ENCODE measurements at places on chromosomes 1 and 21.

GRCh38 chr1:66003690-66004089, 211.0 kb downstream of the PDE4B start:
- DNase-seq: no peak

DNA sequence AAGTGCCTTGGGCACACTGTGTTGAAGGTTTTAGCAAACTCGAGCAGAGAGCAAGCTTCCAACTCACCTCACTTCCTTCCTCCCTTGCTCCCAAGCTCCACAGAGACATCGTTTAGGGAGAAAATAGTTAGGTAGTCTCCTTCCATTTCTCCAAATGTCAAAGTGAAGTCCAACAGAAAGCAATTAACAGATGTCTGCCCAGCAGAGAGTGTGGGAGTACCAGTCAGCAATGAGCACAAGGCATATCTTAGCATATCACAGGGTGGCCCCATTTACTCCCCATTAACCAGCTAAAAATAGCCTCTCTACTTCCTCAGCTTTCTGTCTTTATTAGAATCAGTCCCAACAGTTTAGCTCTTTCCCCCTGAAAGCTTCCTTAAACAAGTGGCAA, 334.2 kb upstream of the CAMK1G start:
- DNase-seq: no peak

DNA sequence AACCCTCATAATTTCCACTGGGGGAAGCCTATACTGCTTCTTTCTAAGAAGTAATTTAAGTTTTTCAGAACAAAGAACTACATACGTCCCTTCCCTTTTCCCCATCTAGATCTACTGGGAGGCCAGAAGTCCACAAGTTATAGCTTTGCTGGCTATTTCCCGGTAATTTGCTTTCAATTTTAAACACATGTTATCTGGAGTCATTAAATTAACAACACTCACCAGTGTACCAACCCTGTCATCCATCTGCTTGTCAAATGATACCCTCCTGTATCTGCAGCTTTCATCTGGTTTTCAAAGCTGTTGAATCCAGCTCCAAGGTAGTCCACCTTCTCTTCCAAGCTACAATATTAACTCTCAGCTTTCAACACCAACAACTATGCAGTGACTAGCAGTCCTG, 466.7 kb upstream of the PKN2 start:
- no peak for DNase-seq

DNA sequence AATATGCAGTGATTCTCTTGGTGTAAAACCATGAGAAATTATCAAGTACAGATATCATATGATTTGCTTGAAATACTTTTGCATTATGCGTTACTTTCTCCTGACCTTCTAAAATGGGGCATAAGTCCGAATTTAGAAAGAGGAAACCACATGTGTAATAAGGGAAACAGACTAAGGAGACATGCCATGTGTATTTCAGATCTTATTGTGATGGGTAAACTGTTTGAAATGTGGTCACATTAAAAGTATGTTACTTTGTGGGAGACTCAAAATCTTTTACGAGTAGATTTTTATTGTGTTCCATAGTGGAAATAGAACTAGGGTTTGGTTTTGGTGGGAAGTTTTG, 173.0 kb downstream of the NFIA start:
- peak; percentile 5 for DNase-seq

DNA sequence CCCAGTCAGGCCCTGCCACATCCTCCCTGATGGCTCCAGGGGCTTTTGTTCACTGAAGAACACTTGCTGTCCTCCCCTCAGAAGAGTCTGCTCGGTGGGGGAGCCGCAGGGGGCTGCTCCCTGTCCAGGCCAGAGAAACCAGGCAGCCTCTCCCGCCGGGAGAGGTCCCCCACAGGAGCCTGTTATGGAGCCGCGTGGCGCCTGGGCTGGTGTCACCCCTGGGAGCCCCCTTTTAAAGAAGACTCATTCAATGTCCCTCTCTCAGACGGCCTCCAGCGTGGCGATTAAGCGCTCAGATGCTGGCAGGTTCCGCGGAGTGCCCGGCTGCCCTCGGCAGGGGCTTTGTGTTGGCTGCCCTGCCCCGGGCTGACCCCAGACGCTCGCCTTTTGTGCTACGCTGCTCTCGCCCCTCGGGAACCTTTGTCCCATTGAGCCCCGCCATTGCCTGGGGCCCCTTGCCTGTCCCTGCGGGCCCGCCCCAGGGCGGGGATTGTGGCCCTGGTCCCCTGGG, 43.1 kb downstream of the SKI start:
- no peak for DNase-seq

DNA sequence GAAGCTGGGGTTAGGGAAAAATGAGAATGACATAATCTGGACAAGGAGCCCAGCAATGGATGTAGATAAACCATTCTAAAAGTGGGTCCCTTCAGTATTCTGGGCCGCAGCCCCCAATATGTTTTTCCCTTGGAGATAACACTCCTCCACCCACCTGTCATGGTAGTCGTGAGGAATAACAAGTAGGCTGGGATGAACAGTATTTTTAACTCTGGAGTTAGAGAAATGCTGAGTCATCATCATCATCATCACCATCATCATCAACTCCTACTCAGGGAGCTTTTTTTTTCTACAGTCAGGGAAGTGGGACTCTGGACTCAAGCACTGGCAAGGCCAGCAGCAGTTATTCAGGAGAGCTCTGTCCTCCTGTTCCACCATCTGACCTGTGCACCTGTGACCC, 12.8 kb downstream of the CADM3 start:
- DNase-seq: no peak

DNA sequence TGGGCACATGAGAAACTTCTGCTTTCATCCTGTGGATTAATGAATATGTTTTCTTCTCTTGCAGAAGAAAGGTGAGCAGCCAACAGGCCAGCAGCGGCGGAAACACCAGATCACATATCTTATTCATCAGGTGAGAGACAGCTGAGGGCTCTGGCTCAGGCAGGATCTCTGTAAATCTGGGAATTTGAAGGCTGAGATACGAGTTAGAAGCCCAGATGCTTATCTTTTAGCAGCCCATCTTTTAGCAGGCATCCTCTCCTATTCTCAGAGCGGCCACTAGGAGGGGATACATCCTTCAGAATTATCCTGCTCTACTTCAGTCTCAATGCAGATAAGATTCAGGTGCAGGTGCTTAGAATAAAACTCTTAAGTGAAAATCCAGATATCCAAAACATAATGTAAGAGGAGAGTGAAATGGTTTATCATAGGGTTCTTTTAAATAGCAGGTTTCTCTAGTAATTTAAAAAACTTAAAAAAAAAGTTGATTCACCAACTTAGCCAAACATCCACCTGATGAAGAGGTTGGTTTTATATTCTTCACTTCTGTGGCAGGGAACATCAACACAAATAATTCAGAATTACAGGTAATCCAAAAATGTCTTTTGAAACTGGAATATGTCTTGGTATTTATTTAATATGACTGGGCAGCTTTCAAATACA, 19.3 kb downstream of the SH2D2A start:
- DNase-seq: peak; percentile 33

DNA sequence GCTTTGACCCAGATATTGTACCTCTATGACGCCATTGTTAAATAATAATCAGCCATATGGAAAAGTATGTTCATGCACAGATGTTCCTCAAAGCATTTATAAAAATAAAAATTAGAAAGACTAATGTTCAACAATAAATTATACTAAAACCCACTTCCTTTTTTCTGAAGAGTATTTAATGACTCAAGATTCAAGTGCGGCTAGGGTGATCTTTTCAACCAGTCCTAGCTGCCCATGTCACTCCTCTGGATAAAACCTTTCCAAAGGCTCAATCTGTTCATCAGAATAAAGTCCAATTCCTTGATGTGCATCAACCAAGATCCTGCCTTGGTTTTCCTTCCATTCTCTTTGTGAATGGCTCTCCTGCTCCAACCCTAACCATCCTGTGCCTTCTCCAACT, 292.0 kb downstream of the VAV3 start:
- DNase-seq: no peak

DNA sequence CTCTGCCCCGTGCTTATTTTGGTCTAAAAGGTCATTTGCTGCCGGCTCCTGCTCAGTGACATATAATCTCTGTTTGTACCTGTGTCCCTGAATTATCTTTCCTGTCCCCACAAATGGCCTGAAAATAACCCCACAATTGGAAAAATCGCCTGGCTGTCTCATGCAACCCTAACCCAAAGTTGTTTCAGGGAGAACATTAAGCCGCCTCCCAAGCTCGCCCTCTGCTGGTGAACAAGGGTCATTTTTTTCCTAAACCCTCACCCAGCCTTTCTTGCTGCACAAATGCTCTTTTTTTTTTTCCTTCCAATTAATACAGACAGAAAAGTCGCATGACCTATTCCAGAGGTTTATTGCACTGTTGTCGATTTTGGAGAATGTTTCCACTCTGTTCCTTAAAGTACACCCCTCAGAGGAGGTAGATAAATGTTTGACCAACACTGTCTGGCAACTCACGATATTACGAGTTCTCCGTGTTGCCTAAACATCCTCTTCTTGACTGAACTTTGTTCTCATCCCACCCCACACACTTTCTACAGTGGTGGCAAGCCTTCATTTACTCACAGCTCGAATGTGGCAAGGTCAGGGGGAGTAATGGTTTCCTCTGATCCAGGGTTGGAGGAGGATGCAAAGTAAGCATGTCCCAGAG, 148.7 kb downstream of the ZZZ3 start:
- DNase-seq: peak; percentile 64

GRCh38 chr1:199132006-199132405, 493.2 kb downstream of the PTPRC start:
- no peak for DNase-seq

- DNase-seq: peak; percentile 87
Observed at GRCh38 chr1:183604038-183604808, 14.0 kb upstream of the NCF2 start.

DNA sequence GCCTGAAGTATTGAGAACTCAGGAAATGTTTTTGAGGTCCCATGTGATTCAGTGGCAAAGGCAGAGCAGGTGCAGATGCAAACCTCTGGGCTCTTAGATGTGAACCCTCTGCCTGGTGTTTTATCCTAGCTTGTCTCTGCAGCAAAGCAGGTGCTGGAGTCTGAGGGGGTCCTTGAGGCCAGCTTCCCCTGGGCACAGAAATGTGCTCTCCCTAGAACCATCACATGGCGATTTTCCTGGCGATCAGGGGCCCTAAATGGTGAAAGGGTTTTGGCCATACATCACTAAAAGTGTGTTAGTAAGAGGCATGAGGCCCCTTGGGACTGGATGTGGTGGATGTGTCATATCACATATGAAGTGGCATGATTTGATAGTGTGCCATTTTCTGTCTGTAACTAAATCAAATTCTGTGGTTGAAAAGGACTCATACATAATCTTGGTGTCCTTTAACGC, 144.8 kb downstream of the ST6GALNAC3 start:
- DNase-seq: no peak

DNA sequence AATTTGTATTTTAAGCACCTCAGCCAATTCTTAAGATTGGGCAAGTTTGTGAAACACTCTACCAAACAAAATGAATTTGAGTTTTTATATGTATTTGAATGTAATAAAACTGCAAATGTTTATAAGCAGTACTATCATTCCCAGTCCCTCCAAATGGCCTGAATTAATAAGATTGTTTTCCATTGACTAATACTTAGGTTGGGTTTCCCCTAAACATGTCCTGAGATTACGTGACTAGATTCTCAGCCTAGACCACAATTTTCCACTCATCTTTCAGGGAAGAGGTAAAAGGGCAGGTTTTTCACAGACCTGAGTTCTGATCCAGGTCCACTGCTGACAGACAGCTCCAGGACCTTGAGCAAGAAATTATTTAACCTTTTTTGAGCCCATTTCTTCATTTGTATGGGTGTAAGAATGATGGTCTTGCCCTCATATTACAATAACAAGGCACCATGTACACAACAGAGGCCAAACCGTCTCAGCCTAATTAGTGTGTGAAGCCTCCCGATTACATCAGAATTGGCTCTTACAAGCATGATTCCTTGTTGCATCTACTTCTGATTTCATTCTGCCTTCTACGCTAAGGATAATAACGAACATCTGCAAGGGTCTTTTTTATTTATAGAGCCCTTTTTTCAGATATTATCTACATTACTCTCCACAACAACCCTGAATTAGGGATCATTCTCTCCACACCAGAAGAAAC, 51.2 kb downstream of the BEND5 start:
- DNase-seq: no peak

DNA sequence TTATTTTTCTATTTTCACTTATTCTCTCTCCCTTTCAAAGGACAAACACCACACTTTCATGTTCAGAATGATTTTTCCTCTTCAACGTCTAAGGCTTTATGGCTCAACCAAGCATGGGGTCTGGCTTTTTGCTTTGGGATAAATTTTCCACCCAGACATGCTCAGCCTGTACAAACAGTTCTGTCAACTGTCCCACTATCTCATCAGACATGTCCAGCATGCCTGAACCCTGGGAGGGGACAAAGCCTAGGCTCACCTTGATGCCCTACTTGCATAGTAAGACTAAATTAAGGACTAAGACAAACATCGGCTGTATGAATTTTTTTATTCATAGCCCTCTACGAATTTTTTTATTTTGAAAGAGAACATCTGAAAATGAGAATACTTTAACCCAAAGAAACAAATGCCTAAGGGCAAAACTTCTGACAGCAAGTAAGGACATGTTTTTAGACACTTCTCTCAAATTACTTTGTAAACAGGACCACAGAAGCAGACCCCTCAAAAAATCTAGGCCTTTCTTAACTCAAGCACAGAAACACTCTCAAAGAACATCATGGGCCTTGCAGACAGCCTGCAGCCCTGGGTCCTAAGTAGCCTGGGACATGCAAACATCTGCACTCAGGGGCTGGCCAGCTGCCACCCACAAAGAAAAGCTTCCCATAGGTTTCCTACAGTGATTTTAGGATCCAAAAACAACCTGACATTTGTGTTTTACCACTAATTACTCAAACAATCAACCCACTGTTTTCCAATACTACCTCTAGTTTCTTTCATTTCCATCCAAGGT, 72.3 kb upstream of the PALMD start:
- DNase-seq: peak; percentile 29

GRCh38 chr1:156964441-156964840, 44.0 kb downstream of the LRRC71 start:
- DNase-seq: no peak

- DNase-seq: no peak
Observed at GRCh38 chr1:43766086-43766784, 58.9 kb downstream of the ST3GAL3 start.

Data from astrocyte of the cerebellum (primary cell).